Peyer's patch (tissue), 4 donors: ENCODE measurements at places on chromosomes 3 and 15. TPM values are rescaled to one million over a fixed set of nuclear protein-coding genes. Genes with fewer than 3 reads are reported as not detected.

- no peak for DNase-seq
Measured at GRCh38 chr3:169245631-169246030, 417.9 kb downstream of the MECOM start.

DNA sequence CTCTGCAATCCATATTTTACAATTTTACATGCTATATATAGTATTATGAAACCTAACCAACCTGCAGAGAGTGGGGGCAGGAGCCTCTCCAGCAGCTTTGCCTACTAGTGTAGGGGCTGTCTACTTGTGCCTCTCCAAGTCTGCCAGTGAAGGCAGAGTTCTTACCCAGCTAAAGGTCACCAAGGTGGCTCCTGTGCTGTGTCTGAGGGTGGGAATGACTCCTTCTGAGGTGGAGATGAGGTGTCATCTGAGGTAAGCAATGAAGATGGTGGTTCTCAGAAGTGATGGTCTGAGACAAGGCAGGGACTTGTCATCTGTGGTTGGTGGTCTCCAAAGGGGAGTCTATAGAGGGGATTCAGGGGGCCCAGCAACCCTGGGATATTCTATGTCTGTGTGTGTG is 47.5 kb downstream of the SACM1L start:
- DNase-seq, result no peak

Gene C3orf52
- 27.7 TPM for total RNA-seq

DNA sequence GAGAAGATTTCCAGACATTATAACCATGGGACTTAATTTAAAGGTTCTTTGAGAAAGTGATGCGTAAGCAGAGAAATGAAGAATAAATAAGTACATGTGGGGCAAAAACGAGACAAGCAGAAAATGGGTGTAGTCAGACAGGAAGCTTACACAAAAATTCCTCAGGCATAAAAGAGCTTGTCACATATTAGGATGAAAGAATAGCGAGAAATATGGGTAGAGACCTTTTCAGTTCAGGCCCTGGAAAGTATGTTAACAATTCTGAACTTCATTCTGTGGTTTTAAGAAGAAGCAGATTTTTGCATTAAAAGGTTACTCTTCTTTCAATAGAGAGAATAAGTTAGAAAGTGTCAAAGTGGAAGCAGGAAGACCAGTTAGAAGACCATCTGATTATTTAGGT is 352.4 kb downstream of the ROBO1 start:
- no peak for DNase-seq

Gene FBN1
- total RNA-seq, result 42.8 TPM

Gene GATA2
- 11.6 TPM for total RNA-seq

Gene PAQR5
- total RNA-seq, result 19.4 TPM

GRCh38 chr3:150825192-150825915 is 62.4 kb upstream of the SIAH2 start:
- no peak for DNase-seq

- DNase-seq, result no peak
Measured at GRCh38 chr15:62171882-62172281, 6.8 kb upstream of the C2CD4B start.

DNA sequence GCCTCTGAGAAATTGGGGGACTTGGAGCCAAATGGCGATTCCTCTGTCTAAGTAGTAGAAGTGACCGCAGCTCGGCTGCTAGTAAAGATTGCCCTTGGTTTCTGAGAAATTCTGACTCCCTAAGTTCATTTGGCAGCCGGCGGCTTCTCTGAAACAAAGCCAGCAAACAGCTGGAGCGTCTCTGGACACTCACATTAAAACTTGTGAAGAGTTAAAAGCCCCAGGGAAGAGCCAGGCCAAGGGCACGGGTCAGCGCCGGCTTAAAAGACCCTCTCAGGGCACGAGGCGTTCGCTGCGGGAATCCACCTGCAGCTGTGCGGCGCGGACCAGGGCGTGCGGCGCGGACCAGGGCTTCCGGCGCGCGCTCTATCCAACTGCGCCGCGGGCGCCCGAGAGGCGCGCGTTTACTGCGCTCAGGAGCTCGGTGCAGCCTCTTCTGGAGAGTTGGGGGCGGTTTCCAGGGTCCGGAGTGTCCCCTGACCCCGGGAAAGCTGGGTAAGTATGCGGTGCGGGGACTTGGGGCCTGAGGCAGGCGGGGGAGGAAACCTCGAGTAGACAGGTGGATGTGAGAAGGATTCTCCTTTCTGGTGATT is at the start of gene COL6A5:
TSS of gene COL6A5 (plus strand) at position 186 of the 593 bp plus-strand sequence. CDS start 27,967 bp downstream, outside the sequence.
- DNase-seq, result no peak

- DNase-seq, result no peak
Measured at GRCh38 chr3:185399737-185400667, 37.1 kb downstream of the MAP3K13 start.

Gene FBXL22
- not detected for total RNA-seq

DNA sequence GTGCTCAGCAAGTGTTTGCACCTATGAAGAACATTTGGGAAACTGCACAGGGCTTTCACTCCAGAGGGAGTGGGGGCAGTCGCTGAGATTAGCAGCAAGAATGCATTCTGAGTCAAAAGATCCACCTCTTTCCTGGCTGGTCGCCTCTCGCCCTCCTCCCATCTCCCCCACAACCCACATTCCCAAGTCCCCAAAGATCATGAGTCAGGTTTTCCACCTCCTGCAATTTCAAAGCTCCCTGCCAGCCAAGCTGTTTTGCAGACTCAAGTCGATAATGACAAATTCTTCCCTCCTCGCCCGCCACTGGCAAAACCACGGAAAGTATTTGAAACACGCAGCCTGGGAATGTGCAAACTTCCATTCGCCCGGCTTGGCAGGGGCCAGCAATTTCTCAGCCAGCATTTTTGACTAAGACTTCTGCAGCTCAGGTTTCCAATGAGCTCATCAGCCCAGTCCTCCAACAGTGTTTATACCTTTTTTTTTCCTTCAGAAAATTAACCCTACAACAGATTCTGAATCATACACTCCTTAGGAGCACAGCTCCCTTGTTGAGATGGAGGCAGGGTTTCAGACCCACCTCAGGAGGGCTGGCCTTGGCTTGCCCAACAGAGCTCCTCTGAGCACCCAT is 181.4 kb downstream of the SMAD6 start:
- DNase-seq, result peak; percentile 60

DNA sequence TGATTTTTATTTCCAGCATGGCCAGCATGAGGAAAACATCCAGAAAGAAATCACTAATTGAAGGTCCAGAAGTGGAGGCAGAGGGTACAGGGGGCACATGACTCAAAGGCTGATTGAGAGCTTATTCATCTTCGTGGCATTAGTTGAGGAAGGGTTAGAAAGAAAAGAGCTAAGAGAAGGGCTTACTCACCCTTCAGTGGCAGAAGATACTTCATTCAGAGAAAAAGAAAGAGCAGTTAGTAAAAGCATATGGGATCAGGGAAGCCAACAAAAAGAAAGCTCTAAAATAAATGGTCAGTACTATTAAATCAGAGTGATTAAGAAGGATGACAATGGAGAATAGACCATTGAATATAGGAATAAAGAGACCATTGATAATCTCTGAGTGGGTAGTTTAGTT is 25.2 kb downstream of the GAP43 start:
- no peak for DNase-seq

DNA sequence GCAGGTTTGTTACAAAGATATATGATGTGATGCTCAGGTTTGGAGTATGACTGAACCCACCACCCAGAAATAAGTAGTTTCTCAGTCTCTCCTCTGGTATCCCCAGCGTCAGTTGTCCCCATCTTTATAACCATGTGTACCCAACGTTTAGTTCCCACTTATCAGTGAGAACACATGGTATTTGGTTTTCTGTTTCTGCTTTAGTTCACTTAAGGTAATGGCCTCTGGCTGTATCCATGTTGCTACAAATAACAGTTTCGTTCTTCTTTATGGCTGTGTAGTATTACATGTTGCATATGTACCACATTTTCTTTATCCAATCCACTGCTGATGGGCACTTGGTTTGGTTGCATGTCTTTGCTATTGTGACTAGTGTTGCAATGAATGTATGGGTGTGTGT is 132.3 kb downstream of the LMLN start:
- DNase-seq, result no peak

Gene RTP4
- 6.3 TPM for total RNA-seq

Gene PLA2G4E
- total RNA-seq, result 1.5 TPM

DNA sequence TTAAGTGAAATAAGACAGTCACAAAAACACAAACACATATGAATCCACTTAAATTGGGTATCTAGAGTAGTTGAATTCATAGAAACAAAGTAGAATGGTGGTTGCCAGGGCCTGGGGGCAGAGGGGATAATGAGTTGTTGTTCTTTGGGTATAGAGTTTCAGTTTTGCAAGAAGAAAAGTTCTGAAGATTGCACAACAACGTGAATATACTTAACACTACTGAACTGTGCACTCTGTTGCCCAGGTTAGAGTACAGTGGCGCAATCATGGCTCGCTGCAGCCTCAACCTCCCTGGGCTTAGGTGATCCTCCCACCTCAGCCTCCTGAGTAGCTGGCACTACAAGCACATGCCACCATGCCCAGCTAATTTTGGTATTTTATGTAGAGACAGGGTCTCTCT is 14.9 kb downstream of the GRAMD2A start:
- DNase-seq, result no peak

DNA sequence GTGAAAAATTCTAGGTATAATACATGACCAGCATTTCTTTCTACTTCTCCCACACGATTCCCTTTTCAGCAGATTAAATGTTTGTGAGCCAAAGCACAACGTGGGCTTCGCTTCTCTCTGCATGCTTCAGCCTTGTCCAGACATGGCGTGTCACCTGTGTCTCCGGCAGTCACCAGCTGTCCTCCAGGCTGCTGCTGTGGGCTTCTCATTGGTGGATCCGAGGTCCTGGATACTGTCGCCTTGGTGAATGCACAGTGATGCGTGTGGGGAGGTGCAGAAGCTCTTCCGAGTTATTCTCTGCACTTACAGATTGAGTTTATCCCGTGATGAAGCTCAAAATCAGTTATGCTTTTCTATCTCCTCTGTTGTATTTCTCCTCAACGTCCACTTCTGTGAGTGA is 23.0 kb upstream of the GOLGA8J start:
- no peak for DNase-seq

GRCh38 chr15:57747206-57747896 is 40.8 kb downstream of the POLR2M start:
- DNase-seq, result no peak

GRCh38 chr3:136909187-136909586 is 47.2 kb downstream of the NCK1 start:
- DNase-seq, result no peak

- no peak for DNase-seq
Measured at GRCh38 chr3:122688996-122689395, 8.4 kb downstream of the PARP14 start.

DNA sequence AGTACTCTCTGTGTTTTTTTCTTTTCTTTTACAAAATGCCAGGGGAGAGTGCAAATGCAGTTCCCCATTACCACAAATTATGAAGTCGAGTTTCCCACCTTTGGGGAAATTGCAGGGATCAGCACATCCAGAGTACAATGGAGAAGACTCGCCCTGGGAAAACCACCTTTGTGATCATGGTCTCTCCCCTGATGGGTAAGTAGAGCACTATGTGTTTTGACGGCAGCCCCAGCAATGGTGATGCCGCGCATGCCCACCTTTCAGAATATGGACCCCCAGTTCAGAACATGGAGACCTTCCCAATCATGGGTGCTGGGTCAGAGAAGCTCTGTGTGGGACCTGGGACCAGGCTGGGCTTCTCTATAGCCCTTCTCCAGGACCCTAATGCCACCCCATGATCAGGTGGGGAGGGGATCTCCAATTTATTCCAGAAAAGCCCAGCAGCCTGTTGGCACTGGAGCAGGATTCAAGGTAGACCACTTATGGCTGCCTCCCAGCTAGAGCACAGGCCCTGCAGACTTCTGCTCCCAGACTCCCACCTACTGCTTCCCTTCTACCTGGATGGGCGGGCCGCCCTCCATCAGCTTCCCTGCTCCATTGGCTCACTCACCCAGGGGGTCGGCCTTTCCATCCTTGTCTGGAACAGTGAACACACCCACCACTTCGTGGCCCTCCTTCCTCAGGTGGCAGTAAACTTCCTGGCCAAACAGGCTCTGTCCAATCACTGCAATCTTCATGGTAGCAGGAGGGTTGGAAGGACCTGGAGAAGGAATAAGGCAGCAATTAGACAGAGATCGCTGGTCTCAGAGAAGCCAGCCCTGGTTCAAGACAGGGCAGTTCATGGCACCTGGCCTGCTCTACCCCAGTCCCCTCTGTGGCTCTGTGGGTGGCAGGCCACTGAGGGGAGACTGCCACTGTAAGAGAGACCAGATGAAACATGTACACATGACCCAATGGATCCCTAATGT is 19.9 kb downstream of the ALDH1L1 start:
- no peak for DNase-seq

DNA sequence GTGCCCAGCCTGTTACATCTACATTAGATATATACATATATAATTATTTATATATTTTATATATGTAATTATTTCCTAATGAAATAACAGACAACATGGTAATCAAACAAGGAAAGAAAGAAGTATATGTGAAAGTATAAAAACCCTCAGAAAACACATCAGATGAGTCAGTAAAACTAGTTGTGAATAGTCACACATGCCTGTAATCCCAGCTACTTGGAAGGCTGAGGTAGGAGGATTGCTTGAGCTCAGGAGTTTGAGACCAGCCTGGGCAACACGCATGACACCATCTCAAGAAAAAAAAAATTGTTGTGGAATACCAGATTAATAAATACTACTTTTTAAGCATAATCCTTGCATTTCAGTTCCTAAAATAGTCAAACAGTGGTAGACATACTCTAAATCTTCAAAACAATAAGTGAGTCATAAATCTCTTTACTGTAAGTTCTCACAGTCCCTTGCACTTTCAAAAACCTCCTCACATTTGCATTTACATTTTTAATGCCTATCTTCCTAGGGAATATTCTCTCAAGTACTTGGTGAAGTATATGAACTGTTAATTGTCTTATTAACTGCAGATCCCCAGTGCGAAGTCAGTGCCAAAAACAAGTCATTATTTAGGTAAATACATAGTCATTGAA is 106.5 kb downstream of the MYO9A start:
- no peak for DNase-seq

- DNase-seq, result no peak
Measured at GRCh38 chr15:94855409-94856266, 624.3 kb downstream of the MCTP2 start.

- no peak for DNase-seq
Measured at GRCh38 chr3:16183601-16184270, 9.3 kb downstream of the GALNT15 start.

DNA sequence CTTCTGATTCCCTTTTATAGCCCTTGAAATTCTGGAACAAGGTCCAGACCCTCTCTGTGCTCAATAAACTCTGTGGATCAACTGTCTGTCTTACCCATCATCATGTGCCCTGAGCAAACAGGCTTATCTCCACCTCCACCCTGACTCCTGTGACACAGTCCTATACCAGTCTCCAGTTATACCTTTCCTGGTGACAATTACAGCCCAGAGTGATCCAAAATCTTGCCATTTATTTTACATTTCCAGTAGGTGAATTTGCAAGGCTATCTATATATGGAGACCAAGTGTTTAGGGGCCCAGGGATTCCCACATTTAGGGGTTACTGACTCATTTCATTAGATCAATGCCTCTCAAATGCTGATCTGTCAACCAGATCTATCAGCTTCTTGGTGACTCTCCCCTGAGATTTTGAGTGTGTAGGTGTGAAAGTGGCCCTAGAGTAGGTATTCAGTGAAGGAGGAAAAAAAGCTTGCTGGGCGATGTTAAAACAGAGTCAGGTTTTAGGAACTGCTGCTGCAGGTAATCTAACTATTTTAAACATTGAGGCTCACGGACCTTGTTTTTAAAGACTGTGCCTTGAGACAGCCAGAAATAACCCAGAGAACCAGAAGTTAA is 229.6 kb upstream of the WNT5A start:
- DNase-seq, result no peak

GRCh38 chr15:66309828-66310227 is 16.5 kb downstream of the DIS3L start:
- no peak for DNase-seq

- DNase-seq, result no peak
Measured at GRCh38 chr3:177141471-177141870, 55.8 kb downstream of the TBL1XR1 start.
